ENCODE measurements at places on chromosomes 1 and 21.

DNA sequence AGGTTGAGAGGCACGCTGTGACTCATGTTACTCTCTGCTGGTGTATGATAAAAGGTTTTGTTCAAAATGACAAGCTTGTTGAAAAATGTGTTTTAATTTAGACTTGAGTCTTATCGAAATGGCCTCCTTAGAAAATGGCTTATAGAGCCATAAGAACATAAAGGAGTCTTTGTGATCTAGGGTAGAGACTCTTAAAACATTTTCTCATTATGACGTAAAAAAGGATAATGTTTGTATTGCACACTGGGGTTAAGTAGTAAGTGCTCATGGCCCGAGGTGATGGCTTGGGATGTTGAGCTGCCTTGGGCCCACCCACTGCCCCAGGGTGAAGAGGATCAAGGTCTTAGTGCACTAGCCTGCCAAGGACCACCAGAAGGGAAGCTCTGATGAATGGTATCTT lies 117.4 kb downstream of the DISC1 start:
- DNase-seq, result no peak

DNA sequence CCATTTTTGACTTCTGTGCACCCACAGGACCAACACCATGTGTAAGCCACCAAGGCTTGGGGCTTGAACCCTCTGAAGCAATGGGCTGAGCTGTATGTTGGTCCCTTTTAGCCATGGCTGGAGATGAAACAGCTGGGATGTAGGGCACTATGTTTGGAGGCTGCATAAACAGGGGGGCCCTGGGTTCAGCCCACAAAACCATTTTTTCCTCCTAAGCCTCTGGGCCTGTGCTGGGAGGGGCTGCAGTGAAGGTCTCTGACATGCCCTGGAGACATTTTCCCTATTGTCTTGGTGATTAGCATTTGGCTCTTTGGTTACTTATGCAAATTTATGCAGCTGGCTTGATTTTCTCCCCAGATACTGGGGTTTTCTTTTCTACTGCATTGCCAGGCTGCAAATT lies 144.9 kb downstream of the ZNF326 start:
- DNase-seq, result no peak

DNA sequence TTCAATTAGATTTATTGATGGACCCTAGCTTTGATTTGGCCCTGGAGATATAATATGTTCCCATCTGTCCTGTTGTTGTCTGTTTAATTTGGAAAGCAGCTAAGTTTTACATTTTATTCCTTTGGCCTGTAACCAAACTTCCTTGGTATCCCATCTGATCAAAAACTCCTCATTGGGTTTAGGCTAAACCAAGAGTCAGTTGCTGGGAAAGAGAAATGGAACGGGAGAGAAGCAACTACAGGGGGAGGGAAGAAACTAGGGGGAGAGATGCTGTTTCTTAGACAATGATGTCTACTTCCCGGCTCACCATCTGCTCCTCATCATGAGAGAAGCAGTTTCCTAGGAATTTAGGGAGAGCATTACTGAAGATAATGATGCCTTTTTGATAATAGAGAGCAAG lies 141.8 kb downstream of the SYT2 start:
- no peak for DNase-seq

- DNase-seq, result no peak
These were observed 59.8 kb downstream of the KDM1A start for GRCh38 chr1:23079025-23079424.

GRCh38 chr1:228980232-228980937 lies 245.1 kb downstream of the RHOU start:
- no peak for DNase-seq

DNA sequence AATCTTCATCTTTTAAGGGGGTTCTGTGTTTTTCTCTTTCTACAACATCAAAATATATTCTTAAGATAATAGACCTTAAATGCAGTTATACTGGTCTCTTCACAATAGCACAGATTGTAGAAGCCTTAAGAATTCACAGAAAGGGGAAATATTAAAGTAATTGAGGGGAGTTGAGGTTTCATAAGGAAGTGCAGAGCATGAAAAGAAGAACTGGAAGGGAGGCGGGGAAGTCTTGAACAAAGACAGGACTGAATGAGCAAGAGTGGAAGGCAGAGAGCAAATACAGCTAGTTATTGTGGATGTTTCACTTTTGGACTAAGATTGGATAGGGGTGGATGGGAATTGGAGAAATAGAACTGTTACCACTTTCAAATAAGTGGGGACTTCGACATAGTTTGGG lies 67.7 kb downstream of the PTGER3 start:
- no peak for DNase-seq

- DNase-seq, result no peak
These were observed 22.2 kb downstream of the MKNK1 start for GRCh38 chr1:46581681-46582455.

DNA sequence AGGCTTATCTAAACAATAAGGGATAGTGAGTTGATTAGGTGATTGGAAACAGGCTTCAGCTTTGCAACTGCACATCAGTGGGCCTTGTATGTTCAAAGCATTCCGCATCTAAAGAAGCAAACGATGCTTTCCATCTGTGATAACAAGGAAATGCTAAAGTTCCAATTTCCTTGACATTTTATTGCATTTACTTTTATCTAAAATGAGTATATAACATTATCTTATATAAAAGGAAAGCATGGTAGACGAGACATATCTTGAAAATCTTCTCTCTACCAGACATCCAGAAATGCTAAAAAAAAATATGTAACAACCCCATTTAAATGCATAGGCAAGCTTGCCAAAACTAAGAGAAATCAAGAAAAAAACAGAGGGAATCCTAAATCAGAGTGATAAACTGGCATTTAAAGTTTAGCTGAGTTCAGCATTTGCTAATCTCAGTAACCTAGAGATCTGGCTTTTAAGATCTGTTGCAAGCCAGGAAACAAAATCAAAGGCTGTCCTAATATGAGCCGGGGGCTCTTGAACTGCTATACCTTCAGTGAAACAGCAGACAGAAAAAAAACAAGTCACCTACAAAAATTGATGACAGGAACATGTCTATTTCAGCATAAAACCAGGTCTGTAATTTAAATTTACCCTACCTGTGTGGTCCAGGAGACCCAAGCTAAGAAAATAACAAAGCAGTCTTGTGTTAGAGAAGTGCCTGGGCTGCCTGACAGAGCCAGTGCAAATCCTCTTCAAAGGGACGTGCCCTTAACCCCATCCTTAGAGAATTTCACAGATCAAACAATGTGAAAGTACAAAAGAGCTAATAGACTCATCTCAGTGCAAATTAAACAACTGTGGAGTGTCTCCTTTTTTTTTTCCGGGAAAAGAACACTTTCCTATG lies 3.1 kb upstream of the RGS13 start:
- DNase-seq, result no peak

DNA sequence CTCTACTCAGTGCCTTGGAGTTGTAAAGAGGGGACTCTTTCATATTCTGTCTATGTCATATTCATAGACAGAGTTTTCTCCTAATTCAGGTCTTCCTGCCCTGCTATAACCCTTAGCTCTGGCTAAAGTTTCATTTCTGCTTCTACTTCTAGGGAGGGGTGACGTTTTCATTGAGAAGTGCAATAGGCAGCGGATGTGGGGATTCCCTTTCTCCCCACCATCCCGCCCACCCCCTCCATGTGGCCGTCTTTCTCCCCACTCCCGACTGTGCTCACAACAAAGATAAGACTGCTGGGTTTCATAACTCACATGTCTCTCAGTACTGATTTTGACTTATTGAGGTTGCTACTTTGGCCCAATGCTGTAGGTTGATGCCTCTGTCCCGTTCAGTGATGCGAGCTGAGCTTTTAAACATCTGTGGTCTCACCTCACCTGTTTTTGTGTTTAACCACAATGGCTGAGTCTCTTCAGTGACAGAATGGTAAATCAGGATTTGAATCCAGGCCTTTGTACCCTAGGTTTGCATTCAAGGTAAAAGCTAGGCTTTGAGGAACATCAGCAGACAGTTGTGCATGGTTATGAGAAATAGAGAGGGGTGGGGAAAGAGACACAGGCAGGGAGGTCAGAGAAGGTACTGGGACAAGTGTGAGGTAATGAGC lies 7.8 kb upstream of the KIF14 start:
- no peak for DNase-seq

DNA sequence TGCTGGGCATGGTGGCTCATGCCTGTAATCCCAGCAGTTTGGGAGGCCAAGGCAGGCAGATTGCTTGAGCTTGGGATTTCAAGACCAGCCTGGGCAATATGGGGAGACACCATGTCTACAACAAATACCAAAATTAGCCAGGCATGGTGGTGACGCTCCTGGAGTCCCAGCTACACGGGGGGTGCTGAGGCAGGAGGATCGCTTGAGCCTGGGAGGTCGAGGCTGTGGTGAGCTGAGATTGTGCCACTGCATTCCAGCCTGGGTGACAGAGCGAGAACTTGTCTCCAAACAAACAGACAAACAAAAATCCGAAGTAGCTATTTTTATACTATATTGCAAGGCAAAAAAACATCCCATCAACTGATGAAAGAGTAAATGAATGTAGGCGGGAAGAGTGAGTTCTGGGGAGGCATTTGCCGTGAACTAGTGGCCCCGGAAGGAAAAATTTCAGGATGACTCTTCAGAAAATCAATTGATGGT lies 40.6 kb downstream of the NCMAP start:
- DNase-seq, result no peak

GRCh38 chr1:116119876-116120275 lies 8.7 kb downstream of the MAB21L3 start:
- no peak for DNase-seq

GRCh38 chr1:72434070-72434469 lies 151.7 kb upstream of the NEGR1 start:
- DNase-seq, result no peak

DNA sequence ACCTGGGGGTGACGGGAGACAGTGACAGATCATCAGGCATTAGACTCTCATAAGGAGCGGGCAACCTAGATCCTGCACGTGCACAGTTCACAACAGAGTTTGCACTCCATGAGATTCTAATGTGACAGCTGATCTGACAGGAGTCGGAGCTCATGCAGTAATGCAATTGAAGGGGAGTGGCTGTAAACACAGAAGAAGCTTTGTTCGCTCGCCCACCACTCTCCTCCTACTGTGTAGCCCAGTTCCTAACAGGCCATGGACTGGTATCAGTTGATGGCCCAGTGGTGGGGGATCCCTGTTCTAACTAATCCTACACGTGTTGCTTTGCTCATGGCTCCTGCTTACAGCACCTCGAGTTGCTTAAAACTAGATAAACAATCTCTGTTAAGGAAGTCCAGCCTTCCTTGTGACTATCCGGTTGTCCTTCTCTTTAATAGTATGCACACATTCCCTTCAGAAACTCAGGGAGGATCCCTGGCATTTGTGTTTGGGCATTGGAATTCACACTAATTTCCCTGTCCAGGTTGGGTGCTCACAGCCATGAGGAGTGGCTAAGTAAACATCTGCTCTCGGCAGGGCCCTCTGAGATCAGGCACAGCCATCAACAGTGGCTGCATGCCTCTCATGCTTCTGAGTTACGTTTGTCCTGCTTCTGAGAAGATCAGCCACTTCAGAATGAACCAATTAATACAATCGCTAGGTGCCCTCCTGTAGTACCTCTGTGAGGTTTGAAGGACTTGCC lies 21.1 kb upstream of the F3 start:
- DNase-seq, result no peak

GRCh38 chr21:41167348-41168342 lies at the start of gene BACE2:
Gene BACE2 (plus strand): TSS chr21:41168160. CDS start chr21:41168264, 104 bp downstream.
- DNase-seq, result no peak

DNA sequence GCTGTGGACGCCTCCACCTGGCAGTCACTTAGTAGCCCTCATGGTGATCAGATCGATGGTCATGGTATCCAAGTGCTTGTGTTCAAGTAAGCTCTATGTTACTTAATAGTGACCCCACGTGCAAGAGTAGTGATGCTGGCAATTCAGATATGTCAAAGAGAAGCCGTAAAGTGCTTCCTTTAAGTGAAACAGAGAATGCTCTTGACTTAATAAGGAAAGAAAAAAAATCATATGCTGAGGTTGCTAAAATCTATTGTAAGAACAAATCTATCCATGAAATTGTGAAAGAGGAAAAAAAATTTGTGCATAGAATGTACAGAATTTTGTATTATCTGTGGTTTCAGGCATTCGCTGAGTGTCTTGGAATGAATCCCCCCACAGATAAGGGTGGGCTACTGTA lies 113.9 kb downstream of the PEX14 start:
- no peak for DNase-seq

GRCh38 chr1:172472495-172472894 lies 28.6 kb upstream of the PIGC start:
- DNase-seq, result no peak

- DNase-seq, result no peak
These were observed 350.6 kb upstream of the NCAM2 start for GRCh38 chr21:20647607-20648006.

DNA sequence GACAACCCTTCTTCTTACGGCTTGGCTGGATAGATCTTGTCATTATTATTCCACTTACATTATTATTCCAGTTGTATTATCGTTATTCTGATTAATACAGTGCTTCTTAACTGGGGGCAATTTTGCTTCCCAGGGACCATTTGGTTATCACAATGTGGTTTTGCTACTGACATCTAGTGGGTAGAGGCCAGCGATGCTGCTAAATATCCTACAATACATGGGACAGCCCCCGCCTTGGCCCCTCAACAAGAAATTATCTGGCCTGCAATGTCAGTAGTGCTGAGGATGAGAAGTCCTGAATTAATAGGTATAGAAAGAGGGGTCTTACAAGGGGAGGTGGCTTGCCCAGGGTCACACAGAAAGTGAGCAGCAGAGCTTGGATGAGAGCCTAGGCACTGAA lies 105.6 kb downstream of the PTPRU start:
- no peak for DNase-seq

GRCh38 chr1:47388891-47389238 lies 27.2 kb upstream of the FOXE3 start:
- DNase-seq, result no peak

- DNase-seq, result no peak
These were observed 2.3 kb upstream of the FBXO42 start for GRCh38 chr1:16354619-16355018.

GRCh38 chr1:84855691-84856630 lies 37.0 kb downstream of the LPAR3 start:
- no peak for DNase-seq

DNA sequence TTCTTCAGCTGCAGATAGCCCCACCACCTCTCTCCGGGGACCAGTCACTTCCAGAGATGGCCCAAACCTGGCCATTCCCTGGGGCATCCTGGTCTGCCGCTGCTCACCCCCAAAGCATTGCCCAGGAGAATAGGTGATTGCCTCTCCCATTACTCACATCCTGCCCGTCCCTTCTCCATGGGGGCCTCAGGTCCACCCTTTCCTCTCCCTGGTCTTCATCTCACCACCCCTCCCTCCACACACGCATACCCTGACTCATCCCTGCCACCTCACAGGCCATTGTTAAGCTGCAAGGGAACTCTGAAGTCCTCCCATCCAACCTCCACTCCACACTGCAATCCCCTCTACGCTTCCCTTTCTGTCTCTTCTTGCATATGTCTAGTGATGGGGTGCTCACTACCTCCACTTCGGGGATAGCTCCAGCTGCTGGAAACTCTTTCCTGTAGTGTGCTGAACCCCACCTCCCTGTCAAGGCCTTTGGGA lies at the start of gene PLEKHG5:
PLEKHG5 (minus strand) TSS at position 188 of the 483 bp plus-strand sequence. CDS start 14,096 bp downstream, outside the sequence.
- no peak for DNase-seq

GRCh38 chr1:222911866-222912265 lies 97.0 kb downstream of the DISP1 start:
- no peak for DNase-seq

- DNase-seq, result no peak
These were observed 90.4 kb downstream of the SLC45A1 start for GRCh38 chr1:8408151-8408839.

- DNase-seq, result no peak
These were observed 45.7 kb upstream of the POU3F1 start for GRCh38 chr1:38092256-38092655.

All from NCI-H1436 treated with DMSO at 0.1 percent for 48 hours (cell line).